Uterus (tissue), 4 donors: ENCODE measurements at places on chromosomes 1 and 21. TPM values are rescaled to one million over a fixed set of nuclear protein-coding genes. Genes with fewer than 3 reads are reported as not detected.

The SLFNL1 gene
- 1.6 TPM for total RNA-seq

The ETV3L gene
- total RNA-seq = not detected

The SLC9C2 gene
- total RNA-seq = not detected

The SEMA4A gene
- total RNA-seq = 3.1 TPM

The PCP4L1 gene
- 3.1 TPM for total RNA-seq

The LGR6 gene
- 4.0 TPM for total RNA-seq

The KRTAP13-2 gene
- not detected for total RNA-seq

The PROK1 gene
- total RNA-seq = 1.4 TPM

The RBM11 gene
- 8.1 TPM for total RNA-seq

GRCh38 chr1:243796016-243796415, 54.0 kb downstream of the AKT3 start:
- no peak for DNase-seq

DNA sequence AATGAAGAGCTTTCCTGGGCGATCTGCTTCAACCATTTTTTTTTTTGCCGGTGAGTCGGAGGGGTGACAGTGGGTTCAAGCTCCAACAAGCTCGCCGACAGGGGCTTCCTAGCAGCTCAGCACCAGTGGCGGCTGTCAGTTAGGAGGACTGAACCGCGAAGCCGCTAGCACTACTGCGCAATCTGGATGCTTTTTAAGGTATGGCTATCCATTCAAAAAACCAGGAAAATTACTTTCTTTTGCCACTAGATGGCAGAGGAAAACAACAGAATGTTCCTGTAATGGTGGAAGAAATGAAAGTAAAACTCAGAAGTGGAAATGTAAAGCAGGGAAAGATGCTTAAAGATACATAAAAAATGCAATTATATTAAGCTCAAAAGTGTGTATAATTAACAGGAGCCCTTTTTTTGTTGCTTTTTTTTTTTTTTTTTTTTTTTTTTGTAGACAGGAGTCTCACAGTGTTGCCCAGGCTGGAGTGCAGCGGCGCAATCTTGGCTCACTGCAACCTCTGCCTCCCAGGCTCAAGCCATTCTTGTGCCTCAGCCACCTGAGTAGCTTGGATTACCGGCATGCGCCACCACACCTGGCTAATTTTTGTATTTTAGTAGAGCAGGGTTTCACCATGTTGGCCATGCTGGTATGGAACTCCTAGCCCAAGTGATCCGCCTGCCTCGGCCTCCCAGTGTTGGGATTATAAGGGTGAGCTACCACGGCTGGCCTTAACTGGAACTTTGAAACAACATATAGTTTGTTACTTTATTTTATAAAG, 8.5 kb downstream of the KYAT3 start:
- no peak for DNase-seq

GRCh38 chr1:245434280-245434679, 279.5 kb downstream of the KIF26B start:
- DNase-seq = no peak

DNA sequence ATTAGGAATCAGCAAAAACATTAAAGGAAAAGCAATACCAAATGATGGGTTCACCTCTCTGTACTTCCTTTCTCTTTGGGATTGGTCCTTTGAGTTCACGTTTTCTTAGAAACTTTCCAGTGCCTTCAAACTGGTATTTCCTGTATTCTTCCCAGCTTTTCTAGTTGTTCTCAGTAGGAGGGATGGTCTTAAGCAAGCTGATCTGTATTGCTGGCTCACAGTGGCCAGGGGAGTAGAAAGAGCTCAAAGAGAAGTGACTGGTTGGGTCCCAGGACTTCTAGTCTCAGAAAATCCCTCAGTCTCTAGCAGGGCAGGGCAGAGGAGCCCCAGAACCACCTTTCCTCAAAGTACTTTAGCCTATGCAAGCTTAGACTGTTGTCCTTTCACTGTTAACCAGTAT, 10.1 kb upstream of the USP24 start:
- DNase-seq = no peak

GRCh38 chr1:37726751-37727585, 34.7 kb downstream of the CDCA8 start:
- no peak for DNase-seq

DNA sequence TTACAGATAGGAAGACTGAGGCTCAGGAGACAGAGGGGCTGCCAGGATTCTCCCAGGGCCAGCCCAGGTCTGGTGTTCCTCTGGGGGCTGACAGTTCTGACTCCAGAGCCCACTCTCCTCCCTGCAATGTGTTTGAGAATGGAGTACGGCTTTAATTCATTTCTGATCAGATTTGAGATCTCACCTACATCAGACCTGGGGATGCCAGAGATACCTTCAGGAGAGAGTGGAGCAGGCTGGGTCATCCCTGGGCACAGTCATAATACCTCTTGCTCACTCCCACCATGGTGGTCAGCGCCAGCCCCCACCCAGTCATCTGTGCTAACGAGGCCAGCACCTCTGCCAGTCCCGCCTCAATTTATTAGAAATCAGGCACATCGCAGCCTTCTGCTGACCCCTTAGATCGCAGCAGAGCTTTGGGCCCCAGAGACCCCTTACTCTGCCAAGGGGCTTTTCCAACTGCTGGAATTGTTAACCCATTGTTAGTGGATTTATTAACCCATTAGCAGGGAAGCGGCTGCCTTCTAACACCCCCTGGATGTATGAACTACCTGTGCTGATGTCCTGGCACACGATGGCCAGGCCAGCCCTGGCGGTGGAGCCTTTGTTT, 352.1 kb downstream of the MATN1 start:
- DNase-seq = no peak

DNA sequence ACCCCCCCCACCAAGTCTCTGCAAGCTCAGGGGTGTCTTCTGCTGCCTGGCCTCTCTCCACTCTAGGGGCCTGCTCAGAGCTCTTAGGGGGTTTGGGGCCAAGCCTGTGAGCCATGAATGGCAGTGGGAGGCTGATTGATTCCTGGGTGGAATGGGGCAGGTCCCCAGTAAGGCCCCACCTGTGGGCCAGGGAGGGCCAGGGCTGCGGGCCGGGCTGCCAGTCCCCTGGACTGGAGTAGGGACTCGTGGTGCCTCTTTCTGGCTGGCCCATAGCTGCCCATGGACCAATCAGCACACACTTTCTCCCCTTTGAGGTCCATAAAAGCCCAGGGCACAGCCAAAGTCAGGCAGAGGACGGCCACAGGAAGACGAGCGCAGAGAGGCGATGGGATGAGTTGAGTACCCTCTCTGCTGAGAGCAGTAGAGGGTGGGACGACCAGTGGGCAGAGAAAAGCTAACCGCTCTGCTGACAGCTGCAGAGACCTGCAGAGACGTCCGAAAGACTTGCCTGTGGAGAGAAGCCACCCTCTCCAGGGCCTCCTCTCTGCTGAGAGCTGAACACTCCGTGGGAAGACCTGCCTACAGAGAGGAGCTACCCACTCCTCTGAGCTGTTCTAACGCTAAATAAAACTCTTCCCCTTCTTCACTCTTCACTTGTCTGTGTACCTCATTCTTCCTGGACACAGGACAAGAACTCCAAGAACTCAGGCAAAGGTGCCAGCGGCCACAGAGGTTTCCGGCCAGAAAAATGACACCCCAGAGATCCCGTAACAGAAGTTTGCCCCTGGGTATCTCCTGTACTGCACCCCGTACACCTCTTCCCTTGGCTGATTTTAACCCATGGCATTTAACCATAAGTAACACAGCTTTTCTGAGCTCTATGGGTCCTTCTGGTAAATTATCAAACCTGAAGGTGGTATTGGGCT, 38.2 kb upstream of the TARDBP start:
- DNase-seq = no peak

GRCh38 chr1:4005431-4005830, 105.4 kb upstream of the C1orf174 start:
- no peak for DNase-seq

DNA sequence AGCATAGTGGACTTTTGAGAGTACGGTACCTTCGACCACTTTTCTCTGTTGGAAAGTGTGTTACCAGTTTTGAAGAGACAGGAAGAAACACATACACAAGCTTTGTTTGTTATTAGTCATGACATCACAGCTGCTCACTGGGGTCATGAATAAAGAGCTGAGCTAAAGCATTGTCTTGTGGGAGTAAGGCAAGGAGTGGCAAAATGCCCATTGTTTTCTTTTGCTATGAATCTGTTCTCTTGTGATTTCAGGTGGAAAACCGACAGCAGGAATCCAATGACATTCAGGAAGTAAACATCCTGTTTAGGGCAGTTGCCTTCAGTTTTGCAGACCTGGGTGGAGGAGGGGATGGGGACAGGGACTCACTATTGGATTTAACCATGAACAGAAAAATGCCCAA, 66.2 kb downstream of the RGL1 start:
- DNase-seq = peak; percentile 52

GRCh38 chr1:68442006-68442405, 7.7 kb downstream of the RPE65 start:
- DNase-seq = no peak

GRCh38 chr1:33049371-33049770, 12.7 kb upstream of the AK2 start:
- no peak for DNase-seq

GRCh38 chr1:202018468-202019234, 8.3 kb downstream of the ELF3 start:
- no peak for DNase-seq
